ENCODE measurements at places on chromosomes 4 and X. TPM values are rescaled to one million over a fixed set of nuclear protein-coding genes. Genes with fewer than 3 reads are reported as not detected.

KCND1 gene
- 1.4 TPM for total RNA-seq

USP11 gene
- total RNA-seq: 53.0 TPM

TRIML2 gene
- total RNA-seq: 64.1 TPM

ODAPH gene
- total RNA-seq: not detected

GEMIN8 gene
- total RNA-seq: 11.1 TPM

ASMTL gene
- total RNA-seq: 20.5 TPM

CXCL1 gene
- 9.1 TPM for total RNA-seq

TEX13D gene
- not detected for total RNA-seq

PDZD4 gene
- total RNA-seq: 3.6 TPM

IL21 gene
- total RNA-seq: not detected

MTNR1A gene
- total RNA-seq: 0.33 TPM

CXCL11 gene
- total RNA-seq: 0.18 TPM

NEUROG2 gene
- not detected for total RNA-seq

XG gene
- total RNA-seq: 0.07 TPM

FAM133A gene
- total RNA-seq: 0.65 TPM

SLC26A1 gene
- total RNA-seq: 0.16 TPM

SLC10A6 gene
- not detected for total RNA-seq

ANAPC10 gene
- 16.3 TPM for total RNA-seq

ERAS gene
- 0.15 TPM for total RNA-seq

MAB21L2 gene
- total RNA-seq: not detected

LUZP4 gene
- not detected for total RNA-seq

LDOC1 gene
- 83.3 TPM for total RNA-seq

RHOXF2B gene
- total RNA-seq: not detected

Data from A549 treated with CORT108297 at 1 μM for 4 hours (cell line).